T-helper 2 cell treated with Interferon-gamma antibody and Interleukin-4, amounts not matched to agents 5 μg/mL and 100 μg/mL, for 36 hours (primary cell): ENCODE measurements at places on chromosomes 16 and 17.

DNA sequence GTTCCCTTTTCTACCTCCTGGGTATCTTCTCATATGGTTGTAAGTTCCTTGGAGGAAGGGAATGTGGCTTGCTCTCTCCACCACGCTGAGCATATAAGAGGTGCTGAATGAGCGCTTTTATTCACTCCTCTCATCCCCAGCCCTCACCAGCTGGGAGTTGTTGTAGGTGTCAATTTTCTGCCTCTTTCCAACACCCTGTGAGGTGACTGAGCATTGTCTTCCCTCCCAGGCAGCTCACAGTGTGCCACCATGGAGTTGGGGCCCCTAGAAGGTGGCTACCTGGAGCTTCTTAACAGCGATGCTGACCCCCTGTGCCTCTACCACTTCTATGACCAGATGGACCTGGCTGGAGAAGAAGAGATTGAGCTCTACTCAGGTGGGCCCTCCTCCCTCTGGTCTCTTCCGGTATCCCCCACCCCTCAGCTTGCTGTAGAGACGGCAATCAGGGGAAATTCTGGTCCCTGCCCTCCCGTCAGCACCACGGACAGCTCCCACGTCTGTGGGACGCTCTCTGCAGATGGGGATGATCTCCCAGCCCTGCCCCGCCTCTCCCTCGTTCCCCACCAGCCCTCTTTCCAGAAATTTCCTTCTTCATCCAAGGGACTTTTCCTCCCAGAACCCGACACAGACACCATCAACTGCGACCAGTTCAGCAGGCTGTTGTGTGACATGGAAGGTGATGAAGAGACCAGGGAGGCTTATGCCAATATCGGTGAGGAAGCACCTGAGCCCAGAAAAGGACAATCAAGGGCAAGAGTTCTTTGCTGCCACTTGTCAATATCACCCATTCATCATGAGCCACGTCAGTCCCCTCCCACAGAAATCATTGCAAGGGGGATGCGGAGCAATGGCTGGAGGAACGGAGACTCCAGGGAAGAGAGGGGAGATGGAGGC is 18.3 kb downstream of the CIITA start:
- peaks cover 4% of the 10 kb centered on the region for H3K4me1 ChIP-seq
- no peak for DNase-seq
- H3K36me3 ChIP-seq, result peaks cover 30% of the 10 kb centered on the region
- no peaks in the 10 kb centered on the region for H3K27me3 ChIP-seq

- no peak overlapping the region for H3K27ac ChIP-seq
- no peaks in the 10 kb centered on the region for H3K4me1 ChIP-seq
- no peak overlapping the region for H3K4me3 ChIP-seq
- no peaks in the 10 kb centered on the region for H3K27me3 ChIP-seq
These were observed 474.6 kb downstream of the PMP22 start for GRCh38 chr17:14790521-14790920.

GRCh38 chr17:69574257-69575197 is 160.0 kb downstream of the MAP2K6 start:
- peaks cover 1% of the 10 kb centered on the region for H3K4me1 ChIP-seq
- no peak for DNase-seq
- no peak overlapping the region for H3K4me3 ChIP-seq
- H3K27ac ChIP-seq, result no peak overlapping the region

DNA sequence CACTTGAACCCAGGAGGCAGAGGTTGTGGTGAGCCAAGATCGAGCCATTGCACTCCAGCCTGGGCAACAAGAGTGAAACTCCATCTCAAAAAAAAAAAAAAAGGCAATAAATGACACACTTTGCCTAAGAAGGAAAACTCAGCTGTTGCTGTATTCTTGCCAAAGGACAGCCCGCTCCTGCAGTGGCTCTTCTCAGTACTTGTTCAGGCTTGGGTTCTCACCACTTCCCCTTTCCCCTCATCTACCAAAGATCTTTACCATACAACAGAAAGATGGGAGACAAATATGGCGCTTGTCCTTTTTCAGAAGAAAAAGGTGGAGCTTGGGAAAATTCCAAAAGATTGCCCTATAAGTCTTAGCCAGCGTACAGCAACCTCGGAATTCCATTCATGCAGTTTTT is 58.5 kb downstream of the MYH13 start:
- no peaks in the 10 kb centered on the region for H3K36me3 ChIP-seq
- no peak overlapping the region for H3K27ac ChIP-seq
- H3K4me1 ChIP-seq, result peaks cover 5% of the 10 kb centered on the region
- H3K27me3 ChIP-seq, result peaks cover 2% of the 10 kb centered on the region

DNA sequence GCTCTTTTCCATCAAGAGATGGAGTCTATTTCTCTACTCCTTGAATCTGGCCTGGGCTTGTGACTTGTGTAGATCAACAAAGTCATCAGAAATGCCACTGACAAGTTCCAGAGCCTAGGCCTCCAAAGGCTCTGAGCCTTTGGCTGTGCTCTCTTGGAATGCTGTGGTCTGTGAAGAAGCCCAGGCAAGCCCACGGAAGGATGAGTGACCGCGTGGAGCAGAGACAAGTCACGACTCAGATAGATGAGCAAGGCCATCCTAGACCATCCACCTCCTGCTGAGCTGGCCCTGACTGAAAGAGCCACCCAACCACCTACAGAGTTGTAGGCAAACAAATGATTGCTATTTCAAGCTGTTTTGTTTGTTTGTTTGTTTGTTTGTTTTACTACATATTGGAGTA is 11.6 kb upstream of the ICAM2 start:
- H3K4me3 ChIP-seq, result no peak overlapping the region
- no peak for DNase-seq
- H3K27me3 ChIP-seq, result no peaks in the 10 kb centered on the region
- peaks cover 23% of the 10 kb centered on the region for H3K4me1 ChIP-seq

GRCh38 chr16:58026139-58026704 is 668 bp downstream of the MMP15 start:
- no peak overlapping the region for H3K4me3 ChIP-seq
- peaks cover 7% of the 10 kb centered on the region for H3K4me1 ChIP-seq
- no peaks in the 10 kb centered on the region for H3K36me3 ChIP-seq
- DNase-seq, result no peak

GRCh38 chr16:57601801-57602478 is 26.5 kb upstream of the ADGRG1 start:
- H3K4me3 ChIP-seq, result peak overlapping the region; percentile 58
- peaks cover 45% of the 10 kb centered on the region for H3K4me1 ChIP-seq
- peaks cover 19% of the 10 kb centered on the region for H3K27me3 ChIP-seq
- H3K36me3 ChIP-seq, result peaks cover 2% of the 10 kb centered on the region
- DNase-seq, result peak; percentile 87

- peak; percentile 74 for DNase-seq
- no peaks in the 10 kb centered on the region for H3K36me3 ChIP-seq
- no peak overlapping the region for H3K27ac ChIP-seq
- H3K4me3 ChIP-seq, result no peak overlapping the region
- peaks cover 3% of the 10 kb centered on the region for H3K27me3 ChIP-seq
These were observed 19.1 kb upstream of the STAC2 start for GRCh38 chr17:39244600-39245570.

DNA sequence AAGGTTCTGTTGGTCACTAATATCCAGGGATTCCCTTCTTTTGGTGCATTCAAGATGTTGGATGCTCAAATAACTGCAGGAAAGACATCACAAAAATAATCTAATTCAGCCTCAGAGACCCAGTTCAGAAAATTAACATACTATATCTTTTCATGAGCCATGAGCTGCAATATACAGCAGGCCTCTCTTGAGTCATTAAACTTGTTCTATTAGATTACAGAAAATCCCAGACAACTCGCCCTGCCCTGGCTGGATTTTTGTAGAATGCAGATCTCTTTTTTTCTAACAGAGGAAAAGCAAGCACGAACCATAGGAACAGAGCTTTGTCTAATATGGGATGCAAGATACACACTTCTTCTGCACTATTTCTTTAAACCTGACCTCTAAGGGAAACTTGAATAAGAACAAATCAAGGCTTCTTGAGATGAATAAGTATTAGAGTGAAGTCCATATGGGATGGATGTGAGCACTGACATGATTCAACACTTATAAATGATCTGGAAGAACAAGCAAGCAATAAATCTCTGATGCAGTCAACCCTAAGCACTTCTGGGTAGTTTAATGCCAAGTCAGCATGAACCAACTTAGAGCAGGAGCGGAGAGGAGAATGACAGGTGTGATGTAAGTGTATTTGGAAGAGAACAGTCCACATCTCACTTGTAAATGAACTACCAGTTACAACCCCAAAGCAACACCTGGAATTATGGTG is 70.7 kb upstream of the GNAO1 start:
- H3K27ac ChIP-seq, result no peak overlapping the region
- H3K27me3 ChIP-seq, result peaks cover 26% of the 10 kb centered on the region
- no peaks in the 10 kb centered on the region for H3K36me3 ChIP-seq
- no peak overlapping the region for H3K4me3 ChIP-seq
- DNase-seq, result no peak

GRCh38 chr17:55794725-55795482 is 44.1 kb downstream of the PCTP start:
- DNase-seq, result no peak
- no peaks in the 10 kb centered on the region for H3K4me1 ChIP-seq
- no peak overlapping the region for H3K4me3 ChIP-seq
- H3K27me3 ChIP-seq, result peaks cover 4% of the 10 kb centered on the region
- H3K27ac ChIP-seq, result no peak overlapping the region

- H3K4me1 ChIP-seq, result peaks cover 11% of the 10 kb centered on the region
- no peaks in the 10 kb centered on the region for H3K27me3 ChIP-seq
- H3K27ac ChIP-seq, result peak overlapping the region; percentile 60
- H3K36me3 ChIP-seq, result peaks cover 30% of the 10 kb centered on the region
These were observed 17.6 kb downstream of the DUS2 start for GRCh38 chr16:68040506-68041288.

DNA sequence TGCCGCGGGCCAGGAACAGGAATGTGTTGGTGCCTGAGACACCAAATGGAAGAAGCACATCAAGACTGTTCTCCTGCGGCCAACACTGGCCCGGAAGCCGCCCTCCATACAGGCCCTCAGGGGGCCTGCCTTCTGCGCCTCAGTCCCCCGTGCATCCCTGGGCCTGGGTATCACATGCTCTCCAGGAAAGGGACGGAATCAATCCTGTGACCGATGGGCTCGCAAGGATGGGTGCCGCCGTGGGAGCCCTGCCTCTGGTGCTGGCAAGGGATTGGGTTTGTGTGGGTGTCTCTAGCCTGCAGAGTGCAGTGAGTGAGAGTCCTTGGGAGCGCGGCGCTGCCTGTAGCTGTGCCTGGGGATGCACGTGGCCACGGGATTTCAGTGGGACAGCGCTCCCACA is 19.4 kb downstream of the CIBAR2 start:
- no peaks in the 10 kb centered on the region for H3K4me1 ChIP-seq
- no peaks in the 10 kb centered on the region for H3K36me3 ChIP-seq
- no peaks in the 10 kb centered on the region for H3K27me3 ChIP-seq

DNA sequence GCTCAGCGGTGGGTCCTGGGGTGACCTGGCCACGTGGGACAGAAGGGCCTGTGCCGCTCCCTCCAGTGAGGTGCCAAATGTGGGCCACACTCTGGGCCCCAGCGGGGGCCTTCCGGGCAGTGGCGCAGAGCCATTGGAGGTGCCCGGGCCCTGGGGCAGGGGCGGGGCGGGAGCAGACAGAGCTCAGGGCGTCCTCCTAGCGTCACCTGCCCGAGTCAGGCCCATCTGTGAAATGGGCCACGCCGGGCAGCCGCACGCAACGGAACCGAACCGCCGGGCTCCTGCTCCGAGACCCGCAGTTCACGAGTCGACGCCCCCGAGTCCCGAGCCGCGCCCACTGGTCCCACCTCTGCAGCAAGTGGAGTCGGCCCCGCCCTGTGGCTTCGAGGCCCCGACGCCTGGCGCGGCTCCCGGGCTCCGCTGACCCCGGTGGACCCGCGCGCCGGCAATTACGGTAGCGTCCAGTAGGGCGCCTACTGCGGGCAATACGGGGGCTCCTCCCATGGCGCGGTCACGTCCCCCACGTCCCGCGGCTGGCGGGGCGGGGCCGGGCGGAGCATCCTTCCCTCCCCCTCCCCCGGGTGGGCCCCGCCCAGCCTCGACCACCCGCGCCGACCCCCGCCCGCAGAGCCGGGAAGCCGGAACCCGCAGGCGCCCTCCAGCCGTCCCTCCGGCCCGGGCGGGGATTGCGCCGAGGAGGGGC is 1.9 kb downstream of the SLC16A3 start:
- peaks cover 8% of the 10 kb centered on the region for H3K36me3 ChIP-seq
- H3K27ac ChIP-seq, result no peak overlapping the region
- peak overlapping the region; percentile 90 for H3K4me3 ChIP-seq

DNA sequence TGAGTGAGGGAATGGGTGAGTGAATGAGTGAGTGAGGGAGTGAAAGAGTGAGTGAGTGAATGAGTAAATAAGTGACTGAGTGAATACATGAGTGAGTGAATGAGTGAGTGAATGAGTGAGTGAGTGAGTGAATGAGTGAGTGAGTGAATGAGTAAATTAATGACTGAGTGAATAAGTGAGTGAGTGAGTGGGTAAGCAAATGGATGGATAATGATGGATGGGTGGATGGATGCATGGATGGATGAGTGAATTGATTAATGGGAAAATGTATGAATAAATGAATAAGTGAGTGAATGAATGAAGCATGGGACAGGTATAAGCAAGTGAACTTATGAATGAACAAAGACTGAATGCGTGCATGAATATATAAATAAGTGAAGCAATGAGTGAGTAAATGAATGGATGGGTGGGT is 25.4 kb downstream of the TMEM114 start:
- H3K36me3 ChIP-seq, result no peaks in the 10 kb centered on the region
- no peak for DNase-seq
- no peaks in the 10 kb centered on the region for H3K27me3 ChIP-seq
- H3K4me3 ChIP-seq, result no peak overlapping the region

DNA sequence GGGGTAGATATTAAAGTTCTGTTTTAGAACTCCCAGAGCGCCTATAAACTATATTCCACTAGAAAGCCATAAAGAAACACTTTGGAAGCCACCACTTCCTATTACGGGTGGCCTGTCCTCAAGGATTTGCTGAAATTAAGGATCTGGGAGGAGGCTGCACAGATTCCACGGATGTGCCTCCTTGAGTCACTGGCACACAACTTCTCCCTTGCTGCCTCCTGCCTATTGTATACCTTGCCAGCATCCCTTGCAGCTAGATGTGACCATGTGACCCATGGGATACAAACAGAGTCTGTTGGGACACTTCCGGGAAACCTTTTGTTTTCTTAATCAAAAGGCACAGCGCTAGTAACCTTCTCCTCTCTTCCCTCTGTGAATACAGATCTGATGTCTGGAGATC is 263.0 kb downstream of the C16orf95 start:
- no peak for DNase-seq
- no peak overlapping the region for H3K4me3 ChIP-seq
- peaks cover 6% of the 10 kb centered on the region for H3K27me3 ChIP-seq
- no peaks in the 10 kb centered on the region for H3K36me3 ChIP-seq

DNA sequence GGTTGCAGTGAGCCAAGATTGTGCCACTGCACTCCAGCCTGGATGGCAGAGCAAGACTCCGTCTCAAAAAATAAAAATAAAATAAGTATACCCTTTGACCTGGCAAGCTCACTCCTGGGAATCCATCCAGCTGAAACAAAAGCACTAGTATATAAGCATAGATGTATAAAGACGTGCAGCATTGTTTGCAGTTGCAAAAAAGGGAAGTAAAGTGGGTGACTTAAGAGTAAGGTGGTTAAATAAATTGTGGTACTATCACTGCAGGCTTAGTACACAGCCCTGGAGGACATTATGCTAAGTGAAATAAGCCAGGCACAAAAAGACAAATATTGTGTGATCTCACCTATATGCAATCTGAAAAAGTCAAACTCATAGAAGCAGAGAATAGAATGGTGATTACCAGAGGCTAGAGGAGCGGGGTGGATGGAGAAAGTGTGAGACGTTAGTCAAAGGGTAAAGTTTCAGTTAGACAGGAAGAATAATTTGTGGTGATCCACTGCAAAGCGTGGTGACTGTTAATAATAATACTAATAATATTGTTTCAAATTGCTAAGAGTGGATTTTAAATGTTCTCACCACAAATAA is 113.0 kb downstream of the MYO1D start:
- no peaks in the 10 kb centered on the region for H3K36me3 ChIP-seq
- H3K4me1 ChIP-seq, result peaks cover 9% of the 10 kb centered on the region
- DNase-seq, result no peak
- H3K27me3 ChIP-seq, result no peaks in the 10 kb centered on the region
- H3K27ac ChIP-seq, result no peak overlapping the region
